Hepatic stellate cell (primary cell): ENCODE measurements at places on chromosomes 3 and 15.

DNA sequence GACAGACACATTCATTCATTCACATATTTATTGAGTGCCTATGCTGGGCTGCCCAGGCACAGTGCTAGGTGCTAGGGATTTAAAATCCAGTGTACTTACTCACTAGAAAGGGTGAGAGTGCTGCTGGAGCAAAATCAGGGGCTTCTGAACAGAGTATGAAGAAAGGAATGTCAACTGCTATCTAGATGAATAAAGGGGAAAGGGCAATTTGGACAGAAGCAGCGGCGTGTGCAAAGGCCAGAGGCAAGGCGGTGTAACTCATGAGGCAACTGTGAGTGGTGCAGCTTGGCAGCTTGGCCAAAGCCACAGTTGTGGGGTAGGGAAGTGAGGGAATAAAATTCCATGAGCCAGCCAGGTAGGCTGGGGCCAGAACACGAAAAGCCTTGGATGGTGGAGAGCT is 76.7 kb downstream of the RAD18 start:
- no peak for DNase-seq

DNA sequence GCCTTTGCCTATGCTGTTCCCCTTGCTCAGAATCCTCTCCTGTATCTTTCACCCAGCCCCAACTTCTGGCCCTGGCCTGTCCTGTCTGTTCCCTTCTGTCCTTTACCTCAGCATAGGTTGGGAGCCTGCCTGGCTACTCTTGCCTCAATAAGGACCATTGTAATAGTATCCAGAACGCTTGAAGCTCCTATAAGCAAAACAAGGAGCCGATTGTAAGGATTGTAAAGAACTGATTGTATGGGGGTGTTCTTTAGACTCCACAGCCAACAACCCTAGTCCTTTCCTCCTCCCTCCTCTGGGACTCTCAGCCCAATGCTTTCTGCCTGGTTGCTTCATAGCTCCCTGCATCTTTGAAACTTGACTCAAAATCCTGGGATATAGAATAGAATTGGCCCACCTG is 18.7 kb upstream of the RAD54L2 start:
- no peak for DNase-seq

DNA sequence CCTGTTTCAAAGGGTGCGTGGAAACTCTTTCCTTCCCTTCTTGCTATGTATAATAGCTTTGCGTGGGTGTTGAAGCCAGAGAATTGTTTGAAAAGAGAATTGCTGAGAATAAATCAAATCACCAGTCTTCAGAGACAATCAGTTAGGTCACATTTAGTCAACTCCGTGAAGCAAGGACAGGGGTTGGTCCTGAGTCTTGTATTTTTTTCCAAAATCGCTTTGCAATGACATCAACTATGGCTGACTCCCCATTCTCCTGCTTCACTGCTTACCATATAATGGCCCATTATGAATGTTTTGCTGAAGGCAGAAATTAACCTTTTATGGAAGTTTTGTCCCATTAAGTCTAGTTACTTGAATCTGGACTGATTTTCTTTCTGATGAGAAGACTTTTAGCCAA is 852.8 kb downstream of the AGBL1 start:
- DNase-seq: no peak

DNA sequence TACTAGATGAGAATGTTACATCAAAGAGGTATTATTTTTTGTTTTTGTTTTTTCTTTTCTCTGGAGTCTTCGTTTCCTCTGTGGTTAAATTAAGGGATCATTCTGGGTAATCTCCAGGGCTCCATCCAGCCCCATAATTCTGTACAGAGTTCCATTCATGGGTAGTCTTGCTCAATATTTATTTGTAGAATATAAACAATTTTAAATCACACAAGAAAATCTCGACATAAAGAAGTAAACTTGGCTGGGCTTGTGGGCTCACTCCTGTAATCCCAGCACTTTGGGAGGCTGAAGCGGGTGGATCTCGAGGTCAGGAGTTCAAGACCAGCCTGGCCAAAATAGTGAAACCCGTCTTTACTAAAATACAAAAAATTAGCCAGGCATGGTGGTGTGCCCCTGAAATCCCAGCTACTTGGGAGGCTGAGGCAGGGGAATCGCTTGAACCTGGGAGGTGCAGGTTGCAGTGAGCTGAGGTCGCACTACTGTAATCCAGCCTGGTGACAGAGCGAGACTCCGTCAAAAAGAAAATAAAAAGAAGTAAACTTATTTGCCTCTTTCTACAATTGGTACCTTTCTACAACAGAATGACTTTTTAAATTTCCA is 166.8 kb upstream of the TGFBR2 start:
- no peak for DNase-seq

- no peak for DNase-seq
Measured at GRCh38 chr3:60095516-60095915, 1045.7 kb upstream of the CFAP20DC start.

- DNase-seq: no peak
Measured at GRCh38 chr3:78670746-78671145, 1097.1 kb downstream of the ROBO1 start.

DNA sequence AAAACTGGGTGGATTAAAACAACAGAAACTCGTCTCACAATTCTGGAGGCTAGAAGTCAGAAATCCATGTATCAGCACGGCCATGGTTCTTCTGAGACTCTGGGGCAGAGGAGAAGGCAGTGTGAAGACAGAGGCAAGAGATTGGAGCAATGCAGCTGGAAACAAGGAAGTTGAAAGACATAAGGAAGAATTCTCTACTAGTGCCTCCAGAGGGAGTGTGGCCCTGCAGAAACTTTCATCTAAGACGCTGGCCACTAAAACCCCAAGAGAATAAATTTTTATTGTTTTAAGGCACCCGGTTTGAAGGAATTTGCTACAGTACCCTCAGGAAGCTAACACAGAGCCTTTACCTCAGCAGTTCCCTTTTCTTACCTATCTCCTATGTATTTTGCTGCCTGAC is 1012.2 kb upstream of the CADM2 start:
- no peak for DNase-seq

DNA sequence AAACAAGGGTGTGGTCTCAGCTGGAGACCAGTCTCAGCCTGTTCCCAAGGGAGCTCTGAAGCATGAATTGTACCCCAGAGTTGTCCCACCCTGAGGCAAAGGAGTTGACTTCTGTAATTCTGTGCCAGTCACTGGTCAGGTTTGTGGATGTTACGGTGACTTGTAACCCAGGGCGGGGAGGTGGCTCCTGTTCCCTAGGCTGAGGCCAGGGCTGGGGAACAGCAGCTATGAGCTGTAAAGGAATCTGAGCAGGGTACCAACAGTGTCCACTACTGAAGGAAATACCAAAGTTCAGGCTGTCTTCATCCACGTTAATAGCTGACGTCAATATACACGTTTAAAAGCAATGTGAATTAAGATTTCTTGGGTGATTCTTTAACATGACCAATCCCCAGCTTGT is 266.2 kb downstream of the ABHD5 start:
- DNase-seq: no peak

DNA sequence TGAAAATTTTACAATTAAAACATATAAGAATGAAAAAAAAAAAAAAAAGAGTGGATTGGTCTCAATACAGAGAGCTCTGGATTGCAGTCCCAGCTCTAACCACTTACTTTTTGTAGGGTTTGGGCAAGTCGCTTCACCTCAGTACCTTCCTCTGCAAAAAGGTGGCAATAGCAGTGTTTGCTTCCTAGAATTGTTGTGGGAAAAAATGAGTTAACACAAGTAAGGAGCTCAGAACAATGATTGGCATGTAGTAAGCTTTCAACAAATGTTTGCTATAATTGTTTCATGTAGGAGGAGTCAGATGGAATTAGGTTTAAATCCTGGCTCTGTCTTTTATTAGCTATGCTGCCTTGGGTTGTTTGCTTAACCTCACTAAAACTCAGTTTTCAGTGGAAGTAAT is 425.2 kb upstream of the TBL1XR1 start:
- no peak for DNase-seq

- DNase-seq: peak; percentile 55
Measured at GRCh38 chr3:16240229-16241023, 24.3 kb downstream of the DPH3 start.

DNA sequence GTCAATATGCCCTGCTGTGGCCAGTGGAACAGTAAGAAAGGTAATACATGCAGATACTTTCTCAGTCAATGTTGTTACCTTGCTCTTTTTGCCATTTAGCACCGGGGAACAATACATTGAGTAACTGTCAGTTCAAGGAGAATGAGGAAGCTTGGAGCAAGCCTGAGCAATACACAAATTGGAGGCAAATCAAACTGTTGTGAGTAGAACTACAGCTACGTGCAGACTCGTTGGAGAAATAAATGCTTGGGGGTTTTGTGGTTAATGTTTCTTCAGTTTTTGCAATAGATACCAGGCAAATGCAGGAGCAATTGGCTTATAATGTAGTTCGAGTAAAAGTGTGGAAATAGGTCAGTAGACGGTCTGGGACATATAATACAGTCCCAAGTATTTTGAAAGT is 587.3 kb upstream of the ROBO1 start:
- no peak for DNase-seq

- DNase-seq: peak; percentile 14
Measured at GRCh38 chr3:71201939-71202338, 381.6 kb downstream of the FOXP1 start.

- DNase-seq: no peak
Measured at GRCh38 chr3:153856932-153857331, 264.3 kb upstream of the ARHGEF26 start.

- no peak for DNase-seq
Measured at GRCh38 chr15:86121568-86122225, 42.0 kb downstream of the AGBL1 start.

- DNase-seq: no peak
Measured at GRCh38 chr15:88348579-88349230, 92.2 kb upstream of the NTRK3 start.

DNA sequence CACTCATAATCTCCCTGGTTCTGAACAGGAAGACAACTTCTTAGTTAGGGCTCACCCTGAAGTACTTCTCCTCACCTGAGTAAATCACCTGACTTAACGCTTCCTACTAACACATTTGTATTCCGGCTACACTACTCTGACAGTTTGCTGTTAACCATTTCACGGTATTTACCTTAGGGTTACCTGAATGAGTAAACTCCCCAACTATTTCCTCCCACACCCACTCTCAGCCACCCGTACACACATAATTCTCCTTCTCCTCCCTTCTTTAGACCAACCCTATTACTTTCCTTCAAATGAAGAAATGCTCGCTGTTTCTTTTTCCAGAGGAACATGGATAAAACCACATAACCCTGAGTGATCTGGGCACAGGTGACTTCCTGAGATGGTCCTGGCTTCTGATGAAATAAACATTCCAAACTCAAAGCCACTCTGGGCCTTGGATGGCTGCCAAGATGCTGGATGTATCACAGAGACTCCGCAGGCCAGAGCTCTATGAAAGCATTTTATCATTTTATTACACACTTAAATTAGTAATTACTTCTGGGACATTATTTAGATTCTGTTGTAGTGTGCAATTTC is 183.6 kb upstream of the ATP11B start:
- DNase-seq: no peak

DNA sequence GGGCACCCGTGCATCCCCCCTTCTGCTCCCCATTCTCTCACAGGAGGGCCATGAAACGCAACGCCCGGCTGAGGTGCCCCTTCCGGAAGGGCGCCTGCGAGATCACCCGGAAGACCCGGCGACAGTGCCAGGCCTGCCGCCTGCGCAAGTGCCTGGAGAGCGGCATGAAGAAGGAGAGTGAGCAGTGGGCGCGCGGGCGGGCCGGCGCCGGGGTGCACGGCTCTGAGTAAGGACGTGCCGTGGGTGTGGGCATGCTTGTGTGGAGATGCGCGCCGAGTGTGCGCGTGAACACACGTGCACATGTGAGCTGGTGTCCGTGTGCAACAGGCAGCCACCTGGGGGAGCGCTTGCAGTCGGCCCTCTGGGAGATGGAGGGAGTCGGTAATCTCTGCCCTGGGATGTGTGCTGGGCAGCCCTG is 28.1 kb downstream of the NR1I2 start:
- no peak for DNase-seq

DNA sequence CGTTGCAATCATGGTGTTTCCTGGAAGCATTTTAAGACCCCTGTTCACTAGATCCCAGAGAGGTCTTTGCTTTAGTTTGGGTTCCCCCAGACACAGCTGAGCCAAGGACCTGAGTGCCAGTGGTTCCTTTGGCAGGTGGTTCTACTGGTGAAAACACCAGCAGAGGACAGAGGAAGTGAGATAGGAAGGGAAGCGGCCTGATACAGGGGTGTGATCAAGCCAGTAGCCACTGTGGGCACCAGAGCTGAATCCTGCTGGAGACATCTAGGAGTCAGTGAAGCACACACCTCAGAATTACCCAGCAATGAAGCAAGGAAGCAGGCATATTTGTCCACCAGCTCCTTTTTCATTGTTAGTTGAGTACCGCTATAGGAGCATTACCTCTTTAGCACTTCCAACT is 243.2 kb upstream of the NR2E3 start:
- no peak for DNase-seq

GRCh38 chr15:63256433-63257274 is 20.8 kb upstream of the APH1B start:
- peak; percentile 61 for DNase-seq

DNA sequence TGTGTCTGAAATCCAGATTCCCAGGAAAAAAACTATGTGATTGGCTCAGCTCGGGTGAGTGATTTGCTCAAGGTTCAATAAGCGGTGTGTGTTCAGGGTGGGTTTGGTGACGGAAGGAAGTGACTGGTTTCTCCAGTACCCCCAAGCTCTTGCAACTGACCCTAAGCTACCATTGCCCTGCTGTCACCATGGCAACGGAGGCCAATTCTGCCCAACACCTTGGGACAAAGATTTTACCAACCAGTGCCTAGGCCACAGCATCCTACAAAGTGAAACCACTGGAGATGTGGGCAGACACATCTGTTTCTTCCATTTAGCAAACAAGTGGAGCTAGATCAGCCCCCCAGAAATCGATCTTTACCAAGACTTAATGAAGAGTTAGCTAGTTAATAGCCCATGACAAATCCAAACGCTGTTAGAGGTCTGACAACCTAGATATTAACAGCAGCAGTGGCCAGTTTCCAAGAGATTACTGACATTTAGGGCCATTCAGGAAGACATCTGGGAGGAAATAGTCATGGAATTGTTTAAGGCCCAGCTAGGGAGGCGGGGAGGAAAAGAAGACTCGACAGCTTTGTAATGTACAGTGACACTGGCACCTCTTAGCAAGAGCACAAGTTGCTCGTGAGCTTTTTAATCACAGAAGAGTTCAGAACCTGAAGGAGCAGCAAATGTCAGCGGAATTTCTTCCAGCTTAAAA is 195.9 kb downstream of the SLCO3A1 start:
- DNase-seq: no peak

DNA sequence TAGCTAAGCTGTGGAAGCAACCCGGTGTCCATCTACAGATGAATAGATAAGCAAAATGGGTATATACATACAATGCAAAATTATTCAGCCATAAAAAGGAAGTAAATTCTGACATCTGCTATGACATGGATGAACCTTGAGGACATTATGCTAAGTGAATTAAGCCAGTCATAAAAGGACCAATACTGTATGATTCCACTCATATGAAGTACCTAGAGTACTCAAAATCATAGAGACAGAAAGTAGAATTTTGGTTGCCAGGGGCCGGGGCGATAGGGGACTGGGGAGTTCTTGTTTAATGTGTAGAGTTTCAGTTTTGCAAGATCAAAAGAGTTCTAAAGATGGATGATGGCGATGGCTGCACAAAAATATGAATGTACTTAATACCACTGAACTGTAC is 10.3 kb downstream of the EID1 start:
- no peak for DNase-seq

- DNase-seq: peak; percentile 5
Measured at GRCh38 chr3:159187706-159188105, 385.9 kb downstream of the MFSD1 start.

- no peak for DNase-seq
Measured at GRCh38 chr3:88657459-88657858, 450.0 kb upstream of the EPHA3 start.
